Kidney (tissue), 22 donors: ENCODE measurements at places on chromosomes 2 and 18. TPM values are rescaled to one million over a fixed set of nuclear protein-coding genes. Genes with fewer than 3 reads are reported as not detected.

- no peak for DNase-seq
- H3K4me1 ChIP-seq: no peaks in the 10 kb centered on the region
These were observed 150.7 kb upstream of the SPRED2 start for GRCh38 chr2:65583061-65583460.

GRCh38 chr18:45136381-45137086, 455.8 kb downstream of the SETBP1 start:
- H3K4me1 ChIP-seq: no peaks in the 10 kb centered on the region
- no peaks in the 10 kb centered on the region for H3K27me3 ChIP-seq
- no peak for DNase-seq

DNA sequence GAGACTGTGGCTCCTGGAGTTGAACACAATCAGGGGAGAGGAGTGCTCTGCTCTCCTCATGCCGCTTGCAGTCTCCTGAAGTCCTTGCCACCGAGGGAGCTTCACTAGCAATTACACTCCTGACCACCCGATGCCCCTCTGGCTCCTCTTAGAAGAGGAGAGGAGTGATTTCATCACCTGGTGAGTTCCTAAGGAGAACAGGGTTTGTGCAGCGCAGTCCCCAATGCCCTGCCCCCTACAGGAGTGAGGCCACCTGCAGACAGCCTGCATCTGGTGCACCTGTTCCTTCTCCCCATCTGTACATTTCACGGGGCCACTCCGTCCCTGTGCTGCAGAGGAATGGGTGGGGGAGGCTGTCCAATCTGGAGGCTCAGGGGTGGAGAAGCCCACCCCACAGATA, 267.2 kb downstream of the HRH4 start:
- H3K4me1 ChIP-seq: no peaks in the 10 kb centered on the region
- H3K4me3 ChIP-seq: no peak overlapping the region
- H3K27me3 ChIP-seq: no peaks in the 10 kb centered on the region
- no peak for DNase-seq
- H3K27ac ChIP-seq: no peak overlapping the region

GRCh38 chr2:214293593-214293992, 117.3 kb upstream of the VWC2L start:
- H3K27ac ChIP-seq: no peak overlapping the region
- H3K4me3 ChIP-seq: no peak overlapping the region
- no peak for DNase-seq
- no peaks in the 10 kb centered on the region for H3K36me3 ChIP-seq
- no peaks in the 10 kb centered on the region for H3K4me1 ChIP-seq

GRCh38 chr2:241563031-241563507, 4.5 kb downstream of the BOK start:
- H3K4me1 ChIP-seq: peaks cover 5% of the 10 kb centered on the region
- DNase-seq: no peak
- no peaks in the 10 kb centered on the region for H3K27me3 ChIP-seq
- H3K27ac ChIP-seq: no peak overlapping the region

DNA sequence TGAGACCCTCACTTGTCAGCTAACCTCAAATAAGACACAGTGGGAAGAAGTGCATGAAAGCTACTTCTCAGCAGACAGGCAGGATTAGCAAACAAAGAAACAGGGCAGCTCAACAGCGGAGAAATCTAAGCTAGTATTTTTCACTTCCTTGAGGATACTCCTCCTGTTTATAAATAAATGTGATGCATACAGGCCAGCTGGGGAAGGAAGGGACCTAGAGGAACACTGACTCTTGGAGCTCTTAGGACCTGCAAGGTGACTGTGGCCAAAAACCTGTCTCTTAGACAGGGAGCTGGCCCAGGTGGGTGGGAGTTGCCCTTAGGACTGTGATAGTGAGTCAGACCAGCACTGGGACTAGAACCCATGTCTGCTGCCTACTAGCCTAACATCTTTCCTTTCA, 4.8 kb downstream of the REEP1 start:
- H3K27me3 ChIP-seq: no peaks in the 10 kb centered on the region
- no peak overlapping the region for H3K4me3 ChIP-seq
- no peak for DNase-seq
- H3K36me3 ChIP-seq: no peaks in the 10 kb centered on the region

- DNase-seq: no peak
- H3K27me3 ChIP-seq: no peaks in the 10 kb centered on the region
- H3K27ac ChIP-seq: no peak overlapping the region
- H3K4me3 ChIP-seq: no peak overlapping the region
- no peaks in the 10 kb centered on the region for H3K4me1 ChIP-seq
These were observed 10.3 kb upstream of the FTCDNL1 start for GRCh38 chr2:199861132-199861774.

GRCh38 chr2:24913911-24914310, 6.1 kb downstream of the ADCY3 start:
- no peak overlapping the region for H3K27ac ChIP-seq
- H3K4me1 ChIP-seq: no peaks in the 10 kb centered on the region
- no peaks in the 10 kb centered on the region for H3K36me3 ChIP-seq
- no peak overlapping the region for H3K4me3 ChIP-seq

DNA sequence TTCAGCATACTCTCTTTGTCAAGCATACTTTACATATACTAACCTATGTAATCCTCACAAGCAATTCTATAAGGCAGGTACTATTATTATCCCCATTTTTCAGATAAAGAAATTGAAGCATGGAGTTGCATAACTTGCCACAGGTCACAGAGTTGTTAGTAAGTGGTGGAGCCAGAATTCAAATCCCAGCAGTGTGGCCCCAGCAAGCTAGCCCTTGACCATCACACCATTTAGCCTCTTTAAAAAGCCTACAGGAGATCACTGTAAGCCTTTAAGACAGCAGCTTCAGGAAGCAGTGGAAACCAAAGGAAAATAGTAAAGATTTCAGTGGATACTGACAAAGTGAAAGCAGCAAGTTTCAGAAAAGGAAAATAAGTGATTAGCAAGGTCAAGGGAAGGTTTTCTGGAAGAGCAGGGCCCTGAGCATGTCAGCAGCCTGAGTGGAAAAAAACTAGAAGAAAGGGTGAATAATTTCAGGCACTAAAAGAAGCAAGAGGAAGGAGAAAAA, 11.7 kb downstream of the B4GALT6 start:
- no peaks in the 10 kb centered on the region for H3K27me3 ChIP-seq
- H3K4me3 ChIP-seq: no peak overlapping the region
- H3K27ac ChIP-seq: no peak overlapping the region

DNA sequence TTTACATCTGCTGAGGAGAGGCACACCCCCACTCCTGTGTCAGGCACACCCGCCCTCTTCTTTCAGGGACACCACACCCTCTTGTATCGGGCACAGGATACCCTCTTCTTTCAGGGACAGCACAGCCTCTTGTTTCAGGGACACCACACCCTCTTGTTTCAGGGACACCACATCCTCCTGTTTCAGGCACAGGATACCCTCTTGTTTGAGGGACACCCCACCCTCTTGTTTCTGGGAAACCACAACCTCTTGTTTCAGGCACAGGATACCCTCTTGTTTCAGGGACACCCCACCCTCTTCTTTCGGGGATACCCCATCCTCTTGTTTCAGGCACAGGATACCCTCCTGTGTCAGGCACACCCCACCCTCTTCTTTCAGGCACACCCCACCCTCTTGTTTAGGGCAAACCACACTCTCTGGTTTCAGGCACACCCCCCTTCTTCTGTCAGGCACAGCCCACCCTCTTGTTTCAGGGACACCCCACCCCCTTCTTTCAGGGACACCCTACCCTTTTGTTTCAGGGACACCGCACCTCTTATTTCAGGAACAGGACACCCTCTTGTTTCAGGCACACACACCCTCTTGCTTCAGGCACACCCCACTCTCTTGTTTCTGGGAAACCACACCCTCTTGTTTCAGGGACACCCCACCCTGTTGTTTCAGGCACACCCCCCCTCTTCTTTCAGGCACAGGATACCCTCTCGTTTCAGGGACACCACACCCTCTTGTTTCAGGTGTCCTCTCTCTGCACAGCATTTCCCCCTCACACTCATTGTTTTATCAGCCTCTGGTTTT, 96.2 kb downstream of the TPO start:
- no peaks in the 10 kb centered on the region for H3K27me3 ChIP-seq
- no peak for DNase-seq
- H3K4me3 ChIP-seq: no peak overlapping the region
- H3K4me1 ChIP-seq: no peaks in the 10 kb centered on the region
- no peaks in the 10 kb centered on the region for H3K36me3 ChIP-seq

- no peaks in the 10 kb centered on the region for H3K27me3 ChIP-seq
- no peaks in the 10 kb centered on the region for H3K4me1 ChIP-seq
- no peak overlapping the region for H3K4me3 ChIP-seq
- H3K36me3 ChIP-seq: no peaks in the 10 kb centered on the region
- DNase-seq: no peak
These were observed 60.6 kb downstream of the SCG2 start for GRCh38 chr2:223541546-223541945.

GRCh38 chr2:75133621-75134570, 65.4 kb downstream of the TACR1 start:
- H3K4me1 ChIP-seq: peaks cover 7% of the 10 kb centered on the region
- no peaks in the 10 kb centered on the region for H3K36me3 ChIP-seq
- no peaks in the 10 kb centered on the region for H3K27me3 ChIP-seq
- DNase-seq: no peak

- peaks cover 3% of the 10 kb centered on the region for H3K36me3 ChIP-seq
- no peak for DNase-seq
- no peak overlapping the region for H3K27ac ChIP-seq
- no peaks in the 10 kb centered on the region for H3K27me3 ChIP-seq
- no peak overlapping the region for H3K4me3 ChIP-seq
- H3K4me1 ChIP-seq: peaks cover 20% of the 10 kb centered on the region
These were observed 19.7 kb downstream of the SH3BP4 start for GRCh38 chr2:234971496-234971895.

DNA sequence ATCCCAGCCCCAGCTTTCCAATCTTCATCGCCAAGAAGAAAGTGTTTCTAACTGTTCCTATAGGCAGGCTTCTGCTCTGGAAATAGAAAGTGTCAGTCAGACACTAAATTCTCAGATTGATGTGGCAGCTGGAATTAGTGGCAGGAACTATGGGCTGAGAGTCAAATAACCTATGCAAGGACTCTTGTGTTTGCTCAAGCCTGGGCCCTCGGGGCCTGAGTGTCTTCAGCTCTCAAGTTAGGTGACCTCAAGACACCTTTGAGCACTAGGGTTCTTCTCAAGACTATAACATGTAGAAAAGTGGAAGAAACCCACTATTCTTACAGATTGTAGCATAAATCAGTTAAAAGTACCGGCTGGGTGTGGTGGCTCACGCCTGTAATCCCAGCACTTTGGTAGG, 694.5 kb downstream of the RNF144A start:
- no peak overlapping the region for H3K27ac ChIP-seq
- H3K27me3 ChIP-seq: no peaks in the 10 kb centered on the region
- DNase-seq: no peak

- H3K36me3 ChIP-seq: no peaks in the 10 kb centered on the region
- H3K27ac ChIP-seq: no peak overlapping the region
- no peak for DNase-seq
- no peaks in the 10 kb centered on the region for H3K4me1 ChIP-seq
These were observed 204.3 kb upstream of the ZC3H15 start for GRCh38 chr2:186281726-186282125.

DNA sequence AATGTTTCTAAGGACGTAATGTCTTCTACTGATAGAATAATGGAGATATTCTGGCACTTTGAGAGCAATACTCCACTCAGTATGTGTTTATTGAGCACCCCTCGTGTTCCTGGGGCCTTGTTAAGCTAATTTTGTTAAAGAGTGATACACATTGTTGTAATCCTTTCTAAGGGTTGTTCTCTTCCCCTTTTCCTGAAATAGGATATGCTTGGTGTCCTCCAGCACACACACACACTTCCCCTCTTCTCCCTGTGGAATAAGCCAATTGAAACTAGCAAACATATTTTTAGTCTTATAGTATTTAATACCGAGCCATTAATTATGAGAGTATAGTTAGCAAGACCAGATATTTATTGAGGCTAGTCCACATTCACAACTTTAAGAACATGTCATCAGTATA, 114.1 kb downstream of the CRIM1 start:
- H3K36me3 ChIP-seq: peaks cover 12% of the 10 kb centered on the region
- no peak for DNase-seq
- no peak overlapping the region for H3K4me3 ChIP-seq
- no peak overlapping the region for H3K27ac ChIP-seq
- H3K27me3 ChIP-seq: no peaks in the 10 kb centered on the region

GRCh38 chr2:118496870-118497611, 350.4 kb downstream of the EN1 start:
- no peaks in the 10 kb centered on the region for H3K36me3 ChIP-seq
- H3K4me1 ChIP-seq: no peaks in the 10 kb centered on the region
- DNase-seq: no peak
- H3K27ac ChIP-seq: no peak overlapping the region

DNA sequence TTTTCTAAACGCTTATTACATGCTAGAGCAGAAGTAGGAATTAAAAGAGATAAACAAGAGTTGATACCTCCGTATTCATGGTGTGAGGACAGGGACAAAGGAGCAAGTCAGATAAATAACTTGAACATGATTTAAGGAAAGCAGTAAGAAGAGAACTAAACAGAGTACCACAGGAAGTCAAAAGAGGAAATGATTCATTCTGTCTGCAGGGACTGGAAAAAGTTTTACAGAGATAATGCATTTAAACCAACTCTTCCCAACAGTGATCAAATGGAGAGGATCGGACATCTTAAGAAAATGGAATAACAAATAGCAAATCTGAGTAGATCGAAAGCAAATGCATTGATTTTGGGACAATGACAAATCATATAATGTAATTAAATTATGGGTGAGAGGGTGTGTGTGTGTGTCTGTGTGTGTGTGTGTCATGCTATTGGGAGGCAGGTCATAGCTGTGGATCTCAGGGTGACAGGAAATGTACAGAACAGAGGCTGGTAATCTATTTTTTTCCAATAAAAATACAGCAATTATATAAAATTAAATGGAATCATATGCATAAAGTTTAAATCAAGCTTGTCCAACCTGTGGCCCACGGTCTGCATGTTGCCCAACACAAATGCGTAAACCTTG, 113.4 kb downstream of the MC4R start:
- no peaks in the 10 kb centered on the region for H3K27me3 ChIP-seq
- no peaks in the 10 kb centered on the region for H3K36me3 ChIP-seq
- DNase-seq: no peak
- H3K4me1 ChIP-seq: no peaks in the 10 kb centered on the region
- H3K27ac ChIP-seq: no peak overlapping the region

EVA1A gene
- 28.1 TPM for total RNA-seq

GPBAR1 gene
- 3.2 TPM for total RNA-seq

ST6GAL2 gene
- total RNA-seq: 1.2 TPM

SERPINB7 gene
- 0.47 TPM for total RNA-seq

SLC30A3 gene
- 0.31 TPM for total RNA-seq

ABCB6 gene
- 17.8 TPM for total RNA-seq

FAM110C gene
- total RNA-seq: 48.7 TPM

GPR75 gene
- 2.4 TPM for total RNA-seq
